ENCODE measurements at places on chromosomes 13 and 19.

DNA sequence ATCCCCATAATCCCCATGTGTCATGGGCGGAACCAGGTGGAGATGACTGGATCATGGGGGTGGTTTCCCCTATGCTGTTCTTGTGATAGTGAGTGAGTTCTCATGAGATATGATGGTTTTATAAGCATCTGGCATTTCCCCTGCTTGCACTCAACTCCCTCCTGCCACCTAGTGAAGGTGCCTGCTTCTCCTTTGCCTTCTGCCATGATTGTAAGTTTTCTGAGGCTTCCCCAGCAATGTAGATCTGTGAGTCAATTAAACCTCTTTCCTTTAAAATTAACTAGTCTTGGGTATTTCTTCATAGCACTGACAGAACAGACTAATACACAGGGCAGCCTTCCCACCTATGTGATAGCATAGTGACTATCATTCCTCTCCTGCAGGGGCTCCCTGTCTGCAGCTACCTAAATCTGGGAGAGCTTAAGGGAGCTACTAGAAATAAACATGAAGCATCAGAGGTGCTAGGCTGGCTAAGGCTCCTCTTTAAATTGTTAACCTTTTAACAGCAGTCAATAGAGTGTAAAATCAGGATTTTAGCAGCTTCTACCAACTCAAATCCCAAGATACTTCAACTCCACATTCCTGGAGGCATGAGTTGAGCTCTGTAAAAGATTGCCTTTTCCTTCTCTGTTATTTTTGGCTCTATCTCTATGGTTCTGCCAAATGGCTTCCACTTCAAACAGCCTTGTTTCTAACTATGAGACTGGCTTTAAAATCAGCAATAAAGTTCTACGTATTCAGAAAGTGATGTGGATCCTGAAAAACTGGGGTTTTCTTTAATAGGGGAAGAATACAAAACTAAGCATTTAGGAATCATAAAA lies 112.3 kb downstream of the VWA8 start:
- no peak for DNase-seq

GRCh38 chr19:41935760-41936415 lies 7.6 kb upstream of the ERFL start:
- DNase-seq = no peak

GRCh38 chr19:17868669-17869068 lies 3.1 kb upstream of the SLC5A5 start:
- no peak for DNase-seq

GRCh38 chr19:4183967-4184717 lies 1.7 kb downstream of the ANKRD24 start:
- no peak for DNase-seq

- DNase-seq = no peak
Measured at GRCh38 chr13:112653071-112653470, 36.8 kb upstream of the ATP11A start.
